ENCODE measurements at places on chromosomes 3 and 15.

DNA sequence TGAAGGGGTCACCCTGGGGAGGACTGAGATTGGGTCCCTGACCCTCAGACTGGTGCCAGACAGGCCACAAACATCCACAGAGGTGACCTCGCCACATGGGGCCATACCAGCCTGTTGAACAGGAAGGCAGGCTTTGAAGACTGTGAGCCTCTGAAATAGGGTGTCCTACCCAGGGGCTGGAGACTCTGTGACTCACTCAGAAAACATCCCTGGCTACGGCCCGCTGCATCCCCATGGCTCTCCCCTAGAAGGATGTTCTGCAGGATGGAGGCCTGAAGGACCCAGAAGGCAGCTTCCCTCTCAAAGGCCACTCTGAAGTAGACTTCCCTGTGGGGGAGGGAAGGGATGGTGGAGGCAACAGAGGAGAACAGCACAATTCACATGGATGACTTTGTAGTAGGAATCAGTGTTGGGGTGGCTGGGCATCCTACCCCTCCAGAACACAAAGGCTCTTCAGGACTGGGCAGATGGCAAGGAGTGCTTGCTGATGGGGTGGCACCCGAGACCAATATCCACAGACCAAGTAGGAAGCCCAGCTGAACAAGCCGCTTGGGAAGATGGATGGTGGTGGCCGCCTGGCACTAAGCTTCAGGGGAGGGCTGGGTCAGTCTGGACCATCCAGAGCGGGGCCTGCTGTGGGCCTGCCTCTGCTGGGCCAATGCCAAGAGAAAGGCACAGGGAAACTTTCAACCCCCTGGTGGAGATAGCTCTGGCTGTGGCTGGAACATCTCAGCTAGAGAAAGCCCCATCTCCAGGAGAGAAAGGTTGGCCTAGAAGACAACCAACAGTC lies 37.6 kb upstream of the DUSP7 start:
- H3K36me3 ChIP-seq: no peaks in the 10 kb centered on the region
- H3K4me1 ChIP-seq: peaks cover 27% of the 10 kb centered on the region
- DNase-seq: no peak
- H3K27me3 ChIP-seq: no peaks in the 10 kb centered on the region
- H3K4me3 ChIP-seq: no peak overlapping the region
- no peak overlapping the region for H3K27ac ChIP-seq

- no peaks in the 10 kb centered on the region for H3K4me1 ChIP-seq
- peaks cover 4% of the 10 kb centered on the region for H3K36me3 ChIP-seq
- no peak overlapping the region for H3K27ac ChIP-seq
Measured at GRCh38 chr15:63772520-63772919, 61.2 kb downstream of the HERC1 start.

GRCh38 chr3:172216911-172217310 lies 177.5 kb downstream of the FNDC3B start:
- H3K4me3 ChIP-seq: no peak overlapping the region
- no peak overlapping the region for H3K27ac ChIP-seq
- H3K36me3 ChIP-seq: no peaks in the 10 kb centered on the region
- H3K27me3 ChIP-seq: no peaks in the 10 kb centered on the region
- DNase-seq: no peak
- H3K4me1 ChIP-seq: peaks cover 32% of the 10 kb centered on the region

- peaks cover 5% of the 10 kb centered on the region for H3K36me3 ChIP-seq
- no peak overlapping the region for H3K4me3 ChIP-seq
- no peak overlapping the region for H3K27ac ChIP-seq
- H3K4me1 ChIP-seq: no peaks in the 10 kb centered on the region
- H3K27me3 ChIP-seq: no peaks in the 10 kb centered on the region
Measured at GRCh38 chr15:43429687-43430086, 58.8 kb downstream of the TUBGCP4 start.

DNA sequence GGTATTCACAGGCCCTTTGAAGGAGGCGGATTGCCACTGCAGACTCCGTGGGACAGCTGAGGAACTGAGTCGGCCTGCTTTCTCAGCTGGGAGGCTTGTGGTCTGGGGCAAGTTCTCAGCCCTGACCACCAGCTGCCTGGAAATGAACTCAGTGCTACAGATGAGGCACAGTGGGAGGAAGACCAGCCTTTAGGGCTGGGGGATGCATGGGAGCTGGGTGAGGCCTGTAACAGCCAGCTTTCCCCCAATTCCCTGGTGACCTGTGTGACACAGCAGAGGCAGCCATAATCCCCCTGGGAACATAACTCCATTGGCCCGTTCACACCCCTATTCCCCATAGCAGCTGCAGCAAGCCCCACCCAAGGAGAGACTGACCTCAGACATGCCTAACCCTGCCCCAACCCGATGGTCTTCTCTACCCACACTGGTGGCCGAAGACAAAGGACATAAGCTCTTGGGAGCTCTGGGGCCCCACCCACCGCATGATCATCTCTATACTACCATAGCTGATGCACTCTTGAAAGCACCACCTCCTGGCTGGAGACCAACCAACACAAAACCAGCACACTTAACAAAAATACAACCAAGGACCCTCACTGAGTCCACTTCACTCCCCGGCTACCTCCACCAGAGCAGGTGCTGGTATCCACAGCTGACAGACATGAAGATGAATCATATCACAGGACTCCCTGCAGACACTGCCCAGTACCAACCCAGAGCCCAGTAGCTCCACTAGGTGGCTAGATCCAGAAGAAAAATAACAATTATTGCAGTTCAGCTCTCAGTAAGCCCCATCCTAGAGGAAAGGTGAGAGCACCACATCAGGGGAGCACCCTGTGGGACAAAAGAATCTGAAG lies 24.9 kb downstream of the ZMAT3 start:
- no peaks in the 10 kb centered on the region for H3K27me3 ChIP-seq
- H3K36me3 ChIP-seq: no peaks in the 10 kb centered on the region
- no peak overlapping the region for H3K4me3 ChIP-seq
- H3K4me1 ChIP-seq: no peaks in the 10 kb centered on the region
- no peak overlapping the region for H3K27ac ChIP-seq

- no peak overlapping the region for H3K4me3 ChIP-seq
- H3K27me3 ChIP-seq: no peaks in the 10 kb centered on the region
- no peak for DNase-seq
- H3K27ac ChIP-seq: no peak overlapping the region
- H3K4me1 ChIP-seq: no peaks in the 10 kb centered on the region
Measured at GRCh38 chr15:99343208-99343607, 91.9 kb downstream of the LRRC28 start.

DNA sequence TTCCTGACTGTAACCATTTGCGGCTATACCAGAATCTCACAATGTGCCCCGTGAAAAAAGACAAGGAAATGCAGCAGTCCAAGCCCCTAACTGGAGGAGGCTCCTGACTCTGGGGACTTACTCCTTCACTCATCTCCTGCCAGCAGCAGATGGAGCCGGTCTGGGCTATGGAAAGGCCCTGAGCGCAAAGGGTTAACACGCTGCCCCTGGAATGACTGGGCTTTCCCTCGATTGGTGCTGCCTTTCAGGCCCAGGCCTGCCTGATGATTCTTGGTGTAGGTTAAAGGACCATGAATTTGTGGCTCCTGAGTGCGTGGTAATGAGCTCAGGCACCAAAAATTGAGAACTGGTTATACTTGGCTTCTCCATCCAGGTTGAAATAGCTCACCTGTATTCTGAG lies 42.3 kb upstream of the GALNT15 start:
- H3K4me3 ChIP-seq: no peak overlapping the region
- H3K4me1 ChIP-seq: peaks cover 10% of the 10 kb centered on the region
- DNase-seq: no peak

GRCh38 chr3:54232618-54233017 lies 110.3 kb downstream of the CACNA2D3 start:
- no peaks in the 10 kb centered on the region for H3K27me3 ChIP-seq
- H3K4me1 ChIP-seq: peaks cover 4% of the 10 kb centered on the region

DNA sequence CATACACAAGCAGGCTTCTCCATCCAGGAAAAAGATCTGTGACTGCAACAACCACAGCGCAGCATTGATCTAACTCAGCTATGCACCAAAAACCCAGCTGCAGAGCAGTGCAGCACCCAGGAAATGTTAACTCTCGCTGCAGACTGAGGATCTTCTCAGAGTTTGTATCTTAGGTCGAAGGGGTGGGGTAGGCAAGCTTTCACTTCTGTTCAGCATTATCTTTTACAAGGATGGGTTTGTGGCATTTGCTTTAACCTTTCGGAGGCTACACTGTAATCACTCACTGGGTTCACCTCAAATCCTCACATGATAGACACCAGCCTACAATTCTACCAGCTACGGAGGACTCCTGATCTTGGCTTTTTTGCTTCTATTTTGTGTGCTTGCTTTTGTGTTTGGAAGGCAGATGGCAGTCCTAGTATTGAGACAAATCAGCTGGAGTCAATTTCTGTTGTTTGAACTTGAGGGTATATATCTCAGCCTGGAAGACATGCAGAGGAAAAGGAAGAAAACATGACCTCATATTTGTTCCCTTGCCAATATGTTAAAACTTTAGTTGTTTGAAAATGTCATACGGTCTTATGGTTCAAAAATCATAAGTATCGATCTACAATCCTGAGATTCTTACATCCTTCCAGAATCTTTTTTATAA lies 25.2 kb downstream of the LRRK1 start:
- peak overlapping the region; percentile 8 for H3K4me3 ChIP-seq
- H3K4me1 ChIP-seq: peaks cover 2% of the 10 kb centered on the region
- H3K27me3 ChIP-seq: no peaks in the 10 kb centered on the region
- H3K36me3 ChIP-seq: no peaks in the 10 kb centered on the region

GRCh38 chr3:7798276-7798675 lies 703.3 kb upstream of the LMCD1 start:
- no peak overlapping the region for H3K4me3 ChIP-seq
- DNase-seq: no peak
- no peak overlapping the region for H3K27ac ChIP-seq

- DNase-seq: no peak
- H3K27ac ChIP-seq: no peak overlapping the region
- H3K4me1 ChIP-seq: no peaks in the 10 kb centered on the region
- H3K27me3 ChIP-seq: no peaks in the 10 kb centered on the region
- H3K36me3 ChIP-seq: no peaks in the 10 kb centered on the region
Measured at GRCh38 chr3:40829876-40830275, 305.1 kb downstream of the ZNF621 start.

- H3K27ac ChIP-seq: peak overlapping the region; percentile 55
- H3K4me1 ChIP-seq: peaks cover 16% of the 10 kb centered on the region
- H3K4me3 ChIP-seq: no peak overlapping the region
- no peak for DNase-seq
- H3K36me3 ChIP-seq: no peaks in the 10 kb centered on the region
- H3K27me3 ChIP-seq: no peaks in the 10 kb centered on the region
Measured at GRCh38 chr15:63075984-63076713, 33.6 kb downstream of the TPM1 start.

GRCh38 chr3:116005404-116005803 lies 382.1 kb downstream of the GAP43 start:
- no peak for DNase-seq
- no peak overlapping the region for H3K4me3 ChIP-seq
- no peaks in the 10 kb centered on the region for H3K36me3 ChIP-seq
- H3K4me1 ChIP-seq: no peaks in the 10 kb centered on the region
- H3K27ac ChIP-seq: no peak overlapping the region

DNA sequence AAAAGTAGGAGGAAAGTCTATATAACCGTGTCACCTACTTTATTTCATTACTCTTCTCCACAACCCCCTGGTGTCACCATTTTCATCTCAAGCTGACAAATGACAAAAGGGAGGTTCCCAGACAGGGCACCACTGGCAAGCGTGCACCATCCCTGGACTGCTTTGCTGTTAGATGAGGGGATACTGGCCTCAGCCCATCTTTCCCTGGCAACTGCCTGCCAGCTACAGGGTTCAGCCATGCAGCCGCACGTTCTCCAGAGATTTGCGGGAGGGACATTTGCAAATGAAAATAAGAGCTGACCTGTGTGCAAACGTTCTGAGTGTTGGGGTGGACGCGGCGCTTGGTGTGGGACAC lies 660 bp downstream of the UROC1 start:
- DNase-seq: no peak
- no peak overlapping the region for H3K4me3 ChIP-seq
- H3K4me1 ChIP-seq: no peaks in the 10 kb centered on the region
- H3K27ac ChIP-seq: no peak overlapping the region
- H3K27me3 ChIP-seq: peaks cover 26% of the 10 kb centered on the region

GRCh38 chr3:129015388-129016105 lies 14.4 kb downstream of the EFCC1 start:
- peak overlapping the region; percentile 73 for H3K27ac ChIP-seq
- no peak overlapping the region for H3K4me3 ChIP-seq
- H3K4me1 ChIP-seq: peaks cover 72% of the 10 kb centered on the region
- no peaks in the 10 kb centered on the region for H3K36me3 ChIP-seq
- no peak for DNase-seq

GRCh38 chr3:42055291-42055690 lies 35.9 kb upstream of the TRAK1 start:
- peak overlapping the region; percentile 21 for H3K27ac ChIP-seq
- no peaks in the 10 kb centered on the region for H3K4me1 ChIP-seq

- no peak for DNase-seq
- H3K4me3 ChIP-seq: no peak overlapping the region
- H3K4me1 ChIP-seq: no peaks in the 10 kb centered on the region
- H3K36me3 ChIP-seq: no peaks in the 10 kb centered on the region
- no peaks in the 10 kb centered on the region for H3K27me3 ChIP-seq
Measured at GRCh38 chr15:58420579-58421043, 11.2 kb upstream of the LIPC start.

DNA sequence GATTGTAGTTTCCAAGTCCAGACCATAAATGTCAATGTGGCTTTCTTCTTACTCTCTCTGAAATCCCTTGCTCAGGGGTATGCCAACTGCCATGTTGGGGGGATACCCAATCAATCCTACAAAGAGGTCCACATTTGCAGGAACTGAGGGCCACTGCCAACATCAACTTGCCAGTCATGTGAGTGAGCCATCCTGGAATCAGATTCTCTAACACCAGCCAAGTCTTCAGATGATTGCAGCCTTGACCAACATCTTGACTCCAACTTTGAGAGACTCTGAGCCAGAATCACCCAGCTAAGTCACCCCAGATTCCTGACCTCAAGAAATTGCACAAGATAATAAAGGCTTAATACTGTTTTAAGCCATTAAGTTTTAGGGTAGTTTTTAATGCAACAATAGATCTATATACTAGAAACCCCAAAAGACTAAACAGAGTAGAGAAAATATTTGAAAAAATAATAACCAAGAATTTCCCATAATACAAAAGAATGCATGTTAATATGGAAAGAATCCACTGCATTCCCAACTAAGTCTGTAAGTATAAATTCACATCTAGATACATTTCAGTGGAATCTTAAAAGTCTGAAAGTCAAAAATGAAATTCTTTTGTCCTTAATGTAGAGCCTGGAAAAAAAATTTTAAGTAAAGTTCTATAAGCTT lies 22.4 kb downstream of the ISG20 start:
- H3K4me3 ChIP-seq: no peak overlapping the region
- H3K27me3 ChIP-seq: no peaks in the 10 kb centered on the region
- peaks cover 48% of the 10 kb centered on the region for H3K4me1 ChIP-seq
- H3K27ac ChIP-seq: no peak overlapping the region

GRCh38 chr3:76958274-76958673 lies 81.6 kb upstream of the ROBO2 start:
- no peak for DNase-seq
- no peaks in the 10 kb centered on the region for H3K4me1 ChIP-seq
- no peaks in the 10 kb centered on the region for H3K36me3 ChIP-seq
- no peak overlapping the region for H3K4me3 ChIP-seq
- H3K27me3 ChIP-seq: no peaks in the 10 kb centered on the region

- no peak for DNase-seq
- peaks cover 81% of the 10 kb centered on the region for H3K27me3 ChIP-seq
- peak overlapping the region; percentile 91 for H3K27ac ChIP-seq
- peaks cover 21% of the 10 kb centered on the region for H3K4me1 ChIP-seq
- no peaks in the 10 kb centered on the region for H3K36me3 ChIP-seq
- H3K4me3 ChIP-seq: peak overlapping the region; percentile 69
Measured at GRCh38 chr3:55486101-55486856, 827 bp downstream of the WNT5A start.

GRCh38 chr15:33150431-33150941 lies 44.0 kb downstream of the FMN1 start:
- H3K4me1 ChIP-seq: no peaks in the 10 kb centered on the region
- no peaks in the 10 kb centered on the region for H3K36me3 ChIP-seq
- H3K27ac ChIP-seq: no peak overlapping the region
